ENCODE measurements at places on chromosomes 13 and 19.

DNA sequence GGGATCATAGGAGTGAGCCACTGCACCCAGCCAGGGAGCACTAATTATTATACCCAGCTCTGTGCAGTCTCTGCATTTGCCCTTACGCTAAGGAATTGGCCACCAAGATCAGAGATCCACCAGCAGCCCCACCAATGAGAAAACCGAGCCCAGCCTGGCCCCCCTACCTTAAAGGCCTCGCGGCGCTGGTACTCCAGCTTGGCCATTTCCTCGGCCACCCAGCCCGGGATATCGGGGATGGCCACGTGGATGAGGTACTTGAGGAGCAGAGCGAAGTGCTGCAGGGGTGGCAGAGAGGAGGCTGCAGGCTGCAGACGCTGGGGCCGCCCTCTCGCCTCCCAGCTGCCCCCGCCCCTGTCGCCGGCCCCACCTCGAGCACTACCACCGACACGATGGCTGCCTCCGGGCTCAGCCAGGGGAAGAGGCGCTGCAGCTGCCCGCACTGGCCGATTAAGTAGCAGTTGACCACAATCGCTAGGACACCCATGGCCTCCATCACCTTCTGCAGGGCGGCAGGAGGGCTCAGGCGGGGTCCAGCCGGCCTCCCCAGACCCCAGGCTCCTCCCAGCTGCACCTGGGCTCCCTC lies 7.5 kb downstream of the ANO8 start:
- no peaks in the 10 kb centered on the region for H3K27me3 ChIP-seq
- no peaks in the 10 kb centered on the region for H3K36me3 ChIP-seq
- H3K4me3 ChIP-seq: no peak overlapping the region
- no peaks in the 10 kb centered on the region for H3K4me1 ChIP-seq
- DNase-seq: no peak
- no peak overlapping the region for H3K27ac ChIP-seq

- no peaks in the 10 kb centered on the region for H3K4me1 ChIP-seq
- no peak overlapping the region for H3K27ac ChIP-seq
- H3K36me3 ChIP-seq: no peaks in the 10 kb centered on the region
- DNase-seq: no peak
- H3K4me3 ChIP-seq: no peak overlapping the region
Measured at GRCh38 chr13:46615888-46616531, 63.0 kb downstream of the LRCH1 start.

- H3K4me1 ChIP-seq: no peaks in the 10 kb centered on the region
- H3K4me3 ChIP-seq: no peak overlapping the region
- no peak overlapping the region for H3K27ac ChIP-seq
- H3K36me3 ChIP-seq: no peaks in the 10 kb centered on the region
Measured at GRCh38 chr13:41900918-41901317, 60.0 kb downstream of the VWA8 start.

DNA sequence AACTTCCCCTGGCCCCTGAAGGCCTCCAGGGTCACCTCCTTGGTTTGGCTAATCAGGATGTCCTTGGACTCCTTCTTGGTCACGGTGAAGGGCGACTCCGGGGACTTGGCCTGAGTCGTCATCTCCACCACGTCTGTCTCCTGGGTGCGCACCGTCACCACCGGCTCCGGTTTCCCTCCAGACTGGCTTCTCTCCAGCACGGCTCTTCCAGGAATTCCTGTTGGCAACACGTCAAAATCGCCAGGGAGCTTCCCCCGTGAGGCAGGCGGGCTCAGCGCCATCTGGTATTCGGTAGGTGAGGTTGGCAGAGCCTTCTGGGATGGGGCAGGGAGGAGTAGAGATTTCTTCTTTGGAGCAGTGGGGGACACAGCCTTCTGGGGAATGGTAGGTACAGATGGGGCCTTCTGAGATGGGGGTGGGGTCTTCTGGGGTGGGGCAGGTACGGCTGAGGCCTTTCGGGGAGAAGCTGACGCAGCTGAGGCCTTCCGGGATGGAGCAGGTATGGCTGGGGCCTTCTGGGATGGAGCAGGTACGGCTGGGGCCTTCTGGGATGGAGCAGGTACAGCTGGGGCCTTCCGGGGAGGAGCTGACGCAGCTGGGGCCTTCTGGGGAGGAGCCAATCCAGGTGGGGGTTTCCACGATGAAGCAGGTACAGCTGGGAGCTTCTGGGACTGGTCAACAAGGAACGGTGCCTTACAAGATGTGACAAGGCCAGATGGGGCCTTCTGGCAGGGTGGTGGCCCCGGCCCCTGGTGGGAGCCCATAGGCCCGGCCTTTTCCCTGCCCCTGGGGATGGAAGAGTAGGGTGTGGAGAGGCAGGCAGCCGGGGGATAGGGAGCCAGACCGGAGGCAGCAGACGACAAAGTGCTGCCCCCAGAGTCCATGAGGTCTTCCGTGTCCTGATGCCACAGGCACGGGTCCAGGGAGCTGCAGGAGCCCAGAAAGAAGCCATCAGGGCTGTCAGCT lies 3.8 kb downstream of the GARIN5B start:
- no peak overlapping the region for H3K4me3 ChIP-seq
- no peak for DNase-seq
- peaks cover 12% of the 10 kb centered on the region for H3K4me1 ChIP-seq
- no peak overlapping the region for H3K27ac ChIP-seq
- H3K27me3 ChIP-seq: 0 out of 2 replicates have a peak, but pooled peaks cover 5% of the 10 kb centered on the region
- no peaks in the 10 kb centered on the region for H3K36me3 ChIP-seq

- no peak overlapping the region for H3K27ac ChIP-seq
- H3K4me1 ChIP-seq: no peaks in the 10 kb centered on the region
- no peak for DNase-seq
- H3K36me3 ChIP-seq: no peaks in the 10 kb centered on the region
- H3K4me3 ChIP-seq: no peak overlapping the region
Measured at GRCh38 chr13:91134803-91135184, 212.7 kb upstream of the MIR17HG start.

DNA sequence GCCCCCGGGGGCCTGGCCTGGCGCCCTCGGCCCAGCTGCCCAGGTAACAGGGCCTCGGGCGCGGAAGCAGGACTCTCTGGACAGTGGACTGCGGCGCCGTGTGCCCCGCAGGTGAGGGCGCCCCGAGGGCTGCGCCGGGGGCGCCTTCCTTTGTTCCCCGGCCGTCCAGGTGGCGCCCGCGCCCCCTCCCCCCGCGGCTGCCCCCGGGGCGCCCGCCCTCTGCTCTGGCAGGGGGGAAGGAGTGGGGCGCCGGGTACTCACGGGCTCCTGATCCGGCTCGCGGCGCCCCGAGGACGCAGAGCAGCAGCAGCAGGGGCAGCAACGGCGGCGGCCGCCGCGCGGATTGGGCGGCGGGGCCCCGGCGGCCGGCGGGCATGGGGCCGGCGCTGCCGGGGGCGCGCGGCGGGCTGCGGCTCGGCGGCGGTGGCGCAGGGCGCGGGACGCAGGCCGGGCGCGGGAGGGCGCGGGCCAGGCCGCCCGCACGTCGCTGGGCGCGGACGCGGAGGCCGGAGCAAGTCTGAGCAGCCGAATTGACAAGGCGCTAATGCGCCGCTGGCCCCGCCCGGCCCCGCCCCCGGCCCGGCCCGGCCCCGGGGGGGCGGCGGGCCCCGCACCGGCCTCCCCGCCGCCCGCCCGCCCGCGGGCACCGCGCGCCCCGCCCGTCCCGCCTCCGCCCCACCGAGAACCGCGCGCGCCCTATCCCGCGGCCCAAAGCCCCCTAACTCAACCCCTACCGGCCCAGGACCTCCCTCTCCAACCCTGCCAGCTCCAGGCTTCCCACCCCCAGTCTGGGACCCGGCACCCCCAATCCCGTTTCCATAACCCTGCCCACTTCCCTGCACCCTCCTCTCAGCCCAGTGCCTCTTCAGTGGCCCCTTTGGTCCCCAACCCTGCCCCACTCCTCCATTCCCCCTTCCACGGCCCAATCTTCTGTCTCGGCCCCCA lies at the start of gene CRLF1:
CRLF1 (minus strand) TSS at position 519 of the 945 bp plus-strand sequence; CDS start at position 376, 143 bp downstream.
- H3K4me3 ChIP-seq: no peak within 1 kb of the TSS
- H3K4me1 ChIP-seq: no peaks in the 10 kb centered on the region
- no peak within 1 kb of the TSS for H3K27ac ChIP-seq
- no peak for DNase-seq

- no peaks in the 10 kb centered on the region for H3K36me3 ChIP-seq
- peaks cover 22% of the 10 kb centered on the region for H3K27me3 ChIP-seq
- H3K4me1 ChIP-seq: peaks cover 13% of the 10 kb centered on the region
- no peak overlapping the region for H3K4me3 ChIP-seq
- no peak for DNase-seq
Measured at GRCh38 chr19:50721441-50722137, 1.6 kb upstream of the CLEC11A start.

DNA sequence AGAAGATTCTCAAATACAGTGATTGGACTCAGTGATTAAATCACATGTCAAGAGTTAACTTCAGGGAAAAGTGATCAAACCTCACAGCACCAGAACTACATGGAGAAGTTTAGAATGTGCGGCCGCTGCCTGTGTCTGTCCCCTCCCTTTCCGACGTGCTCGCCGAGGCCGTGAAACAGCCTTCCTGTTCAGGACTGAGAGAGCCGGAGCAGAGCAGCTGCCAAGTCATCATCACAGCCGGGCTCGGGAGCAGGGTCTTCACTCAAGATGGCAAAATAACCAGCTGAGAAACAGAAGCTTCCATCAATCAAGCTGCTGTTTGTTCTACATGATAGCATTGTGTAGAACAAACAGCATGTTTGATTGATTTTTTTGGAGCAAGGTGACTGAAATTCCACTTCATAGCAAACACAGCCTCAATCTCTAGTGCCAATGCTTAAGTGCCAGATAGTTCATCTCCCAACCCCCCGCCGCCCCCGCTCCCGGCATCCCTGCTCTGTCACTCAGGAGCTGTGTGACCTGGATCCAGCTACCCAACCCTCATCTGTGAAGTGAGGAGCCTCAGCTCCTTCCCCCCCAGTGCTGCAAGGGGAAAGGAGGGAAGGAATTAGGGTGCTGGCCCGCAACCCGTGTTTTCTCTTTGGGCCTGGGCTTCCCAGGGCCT lies 70.6 kb downstream of the HSPH1 start:
- no peak overlapping the region for H3K4me3 ChIP-seq
- no peaks in the 10 kb centered on the region for H3K36me3 ChIP-seq
- peaks cover 16% of the 10 kb centered on the region for H3K27me3 ChIP-seq
- no peak overlapping the region for H3K27ac ChIP-seq
- H3K4me1 ChIP-seq: peaks cover 8% of the 10 kb centered on the region
- no peak for DNase-seq
